Skeletal muscle tissue (tissue), 5 donors: ENCODE measurements at places on chromosomes 12 and 14. TPM values are rescaled to one million over a fixed set of nuclear protein-coding genes. Genes with fewer than 3 reads are reported as not detected.

Gene LBHD2
- not detected for total RNA-seq

Gene CLEC2A
- total RNA-seq: not detected

Gene TAS2R14
- 6.8 TPM for total RNA-seq

Gene ZNF384
- total RNA-seq: 8.4 TPM

Gene PTGER2
- total RNA-seq: 1.6 TPM

Gene TSHR
- total RNA-seq: under 0.01 TPM

Gene PTPRB
- 19.3 TPM for total RNA-seq

Gene SLC25A21
- 2.1 TPM for total RNA-seq

Gene C12orf60
- total RNA-seq: 2.1 TPM

Gene RDH12
- 0.52 TPM for total RNA-seq

Gene KRT85
- 0.52 TPM for total RNA-seq

Gene PAPLN
- total RNA-seq: 1.6 TPM

Gene SUSD6
- 10.4 TPM for total RNA-seq

Gene FBLN5
- 24.5 TPM for total RNA-seq

Gene GYS2
- total RNA-seq: not detected

Gene RIMBP2
- total RNA-seq: 2.6 TPM

Gene GLT1D1
- 0.52 TPM for total RNA-seq

Gene ACOT6
- total RNA-seq: not detected

Gene METTL25
- 71.5 TPM for total RNA-seq

Gene TAS2R43
- 11.5 TPM for total RNA-seq

Gene INSM2
- not detected for total RNA-seq

Gene KRT2
- not detected for total RNA-seq

Gene NANOG
- 0.52 TPM for total RNA-seq

Gene NFATC4
- total RNA-seq: 21.4 TPM

Gene LRRK2
- total RNA-seq: 11.0 TPM

Gene DIO2
- total RNA-seq: 1.6 TPM

Gene KRT80
- 0.52 TPM for total RNA-seq

Gene AJUBA
- 77.8 TPM for total RNA-seq

Gene ST8SIA1
- total RNA-seq: 5.2 TPM

Gene PZP
- 1.0 TPM for total RNA-seq

Gene HOXC4
- total RNA-seq: 1.0 TPM

Gene HPD
- total RNA-seq: not detected
